ENCODE measurements at places on chromosomes 7 and 10.

GRCh38 chr10:70822076-70822820 is 6.5 kb downstream of the SGPL1 start:
- no peak for DNase-seq

- DNase-seq, result no peak
These were observed 176.5 kb upstream of the CCDC6 start for GRCh38 chr10:60082744-60083344.

GRCh38 chr7:80918399-80918798 is 452 bp downstream of the SEMA3C start:
- no peak for DNase-seq

- no peak for DNase-seq
These were observed 2.1 kb downstream of the ADD3 start for GRCh38 chr10:110009736-110010475.

DNA sequence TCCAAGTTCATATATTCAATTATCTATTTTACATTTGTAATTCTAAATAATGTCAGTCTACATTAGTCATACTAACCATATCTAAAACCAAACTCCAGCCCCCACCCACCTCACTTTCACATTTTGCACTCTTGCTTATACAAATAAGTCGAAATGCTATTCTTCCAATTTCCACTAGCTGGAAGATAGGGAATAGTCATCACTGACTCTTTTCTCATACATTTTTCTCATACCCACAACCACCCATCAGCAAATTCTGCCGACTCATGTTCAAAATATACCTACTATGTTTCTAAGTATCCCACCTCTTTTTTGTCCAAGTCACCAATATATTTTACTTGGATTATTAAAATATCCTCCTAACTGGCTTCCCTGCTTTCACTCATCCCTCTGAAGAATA is 93.2 kb upstream of the DGKB start:
- DNase-seq, result peak; percentile 3

DNA sequence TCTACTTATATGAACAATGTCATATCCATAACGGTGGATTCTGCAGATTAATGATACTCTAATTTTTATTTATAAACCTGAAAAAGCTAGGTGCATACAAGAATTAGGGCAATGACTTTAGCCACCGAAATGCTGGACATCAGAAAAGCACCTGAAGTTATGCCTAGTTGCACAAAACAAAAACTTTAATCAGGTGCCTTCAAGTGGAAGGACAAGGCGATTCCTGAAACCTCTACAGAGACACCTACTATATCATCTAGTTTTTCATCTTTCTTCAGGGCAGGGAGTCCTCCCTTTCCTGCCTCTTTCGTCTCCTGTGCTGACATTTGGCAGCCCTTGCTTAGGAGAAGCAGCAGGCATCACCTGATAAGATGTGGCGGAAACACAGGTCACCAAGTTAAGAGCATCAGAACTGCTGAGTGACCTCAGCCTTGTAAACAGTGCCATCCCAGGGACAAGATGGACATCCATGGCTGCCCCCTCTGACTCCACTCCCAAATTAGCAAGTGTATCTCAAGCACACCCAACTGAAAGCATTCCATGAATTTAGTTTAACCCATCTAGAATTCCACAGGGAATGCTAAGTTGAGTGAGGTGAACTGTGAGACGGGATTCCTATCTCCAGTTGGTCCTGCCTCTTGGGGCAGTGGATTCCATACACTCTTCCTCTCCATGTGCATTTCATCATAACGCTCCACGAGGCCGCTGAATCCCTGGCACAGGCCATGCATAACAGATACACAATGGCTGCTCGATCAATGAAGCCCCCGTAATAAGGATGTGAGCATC is 5.8 kb downstream of the ITPRIP start:
- peak; percentile 32 for DNase-seq

DNA sequence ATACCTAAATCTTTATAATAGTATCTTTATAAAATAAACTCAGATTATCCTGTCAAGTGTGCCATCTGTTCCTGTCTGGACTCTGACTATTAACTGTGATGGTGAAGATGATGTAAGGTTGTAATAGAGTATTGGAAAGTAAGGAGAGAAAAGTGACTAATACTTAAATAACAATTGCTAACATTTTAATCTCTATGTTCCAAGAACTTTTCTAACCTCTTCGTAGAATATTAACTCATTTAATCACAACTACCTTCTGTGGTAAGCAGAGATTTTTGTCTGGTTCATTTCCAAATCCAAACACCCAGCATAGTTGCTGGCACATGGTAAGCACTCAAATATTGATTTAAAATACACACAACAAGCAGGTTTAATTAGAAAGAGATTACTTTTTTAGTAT is 2.5 kb downstream of the TNPO3 start:
- DNase-seq, result no peak

GRCh38 chr7:63073736-63074135 is 924.9 kb upstream of the ZNF722 start:
- no peak for DNase-seq

Measured in fibroblast of lung (primary cell).